AG09319 (cell line): ENCODE measurements at places on chromosomes 7 and 10.

DNA sequence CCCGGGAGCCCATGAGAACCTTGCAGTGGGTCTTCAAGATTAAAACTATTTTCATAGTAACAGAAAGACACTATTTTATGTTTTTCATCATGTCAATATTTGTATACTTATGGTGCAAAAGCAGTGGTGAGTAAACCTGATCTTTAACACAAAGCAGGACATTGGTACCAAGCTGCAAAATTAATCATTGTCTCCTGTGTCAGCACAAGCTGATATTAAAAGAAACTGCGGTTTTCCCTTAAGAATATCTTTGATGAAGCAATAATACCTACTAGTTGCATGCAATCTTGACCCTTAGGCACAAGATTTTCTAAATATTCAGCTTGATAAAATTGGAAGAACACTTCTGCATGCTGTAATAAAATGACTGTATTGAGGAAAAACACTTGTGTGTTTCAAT lies 121.7 kb downstream of the MDFIC start:
- no peak for DNase-seq

DNA sequence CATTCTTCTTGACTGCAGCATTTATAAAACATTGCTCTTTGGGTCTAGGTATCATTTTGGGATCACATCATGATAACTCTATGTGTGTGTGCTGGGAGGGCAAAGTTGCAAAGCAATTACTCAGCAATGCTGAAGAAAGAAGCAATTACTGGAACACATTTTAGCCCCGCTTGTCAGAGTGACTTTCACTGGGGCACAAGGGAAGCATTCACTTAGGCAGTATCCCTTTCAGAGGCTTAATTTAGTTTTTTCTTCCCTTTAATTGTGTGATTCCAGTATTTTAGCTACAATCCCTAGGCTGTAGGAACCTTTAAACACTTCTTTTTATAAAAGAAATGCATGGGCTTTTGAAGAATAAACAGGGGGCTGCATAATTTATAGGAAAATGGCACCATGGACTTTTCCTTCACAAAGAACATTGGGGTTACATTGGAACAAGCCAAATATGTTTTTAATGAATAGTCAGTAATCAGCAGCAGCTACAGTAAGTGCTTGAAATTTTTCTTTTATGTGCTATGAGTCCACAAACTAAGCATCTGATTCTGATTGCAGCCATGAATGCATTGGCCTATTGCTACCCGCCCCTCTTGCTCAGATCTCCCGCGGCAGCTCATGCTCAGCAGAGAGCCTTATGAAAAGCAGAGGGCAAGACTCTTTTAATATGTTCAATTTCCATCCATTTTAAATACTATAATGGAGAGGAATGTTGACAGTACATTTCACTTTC lies 51.2 kb upstream of the NXPH1 start:
- DNase-seq: no peak

DNA sequence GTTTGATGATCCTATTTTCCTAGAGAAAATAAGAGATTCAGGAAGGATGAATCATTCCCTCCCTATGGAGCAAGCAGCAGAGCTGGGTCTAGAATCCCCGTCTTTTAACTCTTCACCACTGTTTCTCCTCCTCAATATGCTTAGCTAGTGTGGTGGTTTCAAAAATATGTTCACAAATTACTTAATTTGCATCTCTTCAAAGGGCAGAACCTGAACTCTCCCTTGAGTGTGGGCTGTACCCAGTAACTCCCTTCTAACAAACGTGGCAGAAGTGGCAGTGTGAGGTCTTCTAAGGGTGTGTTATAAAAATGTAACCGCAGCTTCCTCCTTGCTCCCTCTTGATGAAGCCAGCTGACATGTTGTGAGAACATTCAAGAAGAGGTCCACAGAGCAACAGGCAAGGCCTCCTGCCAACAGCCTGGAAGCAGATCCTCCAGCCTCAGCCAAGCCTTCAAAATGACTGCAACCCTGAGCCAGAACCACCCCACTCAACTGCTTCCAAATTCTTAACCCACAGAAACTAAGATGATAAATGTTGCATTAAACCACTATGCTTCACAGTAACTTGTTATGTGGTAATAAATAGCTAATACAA lies 36.6 kb downstream of the SRPK2 start:
- peak; percentile 77 for DNase-seq

DNA sequence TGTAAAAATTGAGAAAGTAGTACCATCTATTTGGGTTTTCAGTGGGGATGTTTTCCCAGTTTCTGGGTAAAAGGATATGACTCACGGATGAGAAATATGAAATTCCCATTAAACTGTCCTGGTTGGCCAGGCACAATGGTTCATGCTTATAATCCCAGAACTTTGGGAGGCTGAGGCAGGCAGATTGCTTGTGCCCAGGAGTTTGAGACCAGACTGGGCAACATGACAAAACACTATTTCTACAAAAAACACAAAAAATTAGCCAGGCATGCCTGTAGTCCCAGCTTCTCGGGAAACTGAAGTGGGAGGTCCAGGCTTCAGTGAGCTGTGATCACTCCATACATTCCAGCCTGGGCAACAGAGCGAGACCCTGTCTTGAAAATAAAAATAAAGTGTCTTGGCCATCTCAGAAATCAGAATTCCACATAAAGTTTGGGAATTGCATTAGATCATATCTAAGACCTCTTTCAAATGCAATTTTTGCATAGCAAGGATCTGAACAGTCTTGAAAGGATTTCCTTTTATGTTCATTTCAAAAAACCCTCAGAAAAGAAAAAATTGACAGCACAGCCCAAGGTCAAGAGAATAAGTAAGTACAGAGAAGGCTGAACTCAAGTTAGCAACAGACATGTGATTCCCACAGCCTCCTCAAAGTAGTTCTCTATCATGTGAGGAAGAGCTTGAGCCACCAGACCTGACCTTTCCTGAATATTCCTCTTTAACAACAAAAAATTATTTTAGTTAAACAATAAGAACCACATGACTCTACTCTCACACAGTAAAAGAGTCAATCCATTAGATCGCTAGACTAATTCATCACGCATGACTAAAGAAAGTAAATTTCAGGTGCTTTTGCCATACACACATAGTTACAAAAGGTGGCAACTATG lies 141.5 kb upstream of the CAV2 start:
- no peak for DNase-seq

DNA sequence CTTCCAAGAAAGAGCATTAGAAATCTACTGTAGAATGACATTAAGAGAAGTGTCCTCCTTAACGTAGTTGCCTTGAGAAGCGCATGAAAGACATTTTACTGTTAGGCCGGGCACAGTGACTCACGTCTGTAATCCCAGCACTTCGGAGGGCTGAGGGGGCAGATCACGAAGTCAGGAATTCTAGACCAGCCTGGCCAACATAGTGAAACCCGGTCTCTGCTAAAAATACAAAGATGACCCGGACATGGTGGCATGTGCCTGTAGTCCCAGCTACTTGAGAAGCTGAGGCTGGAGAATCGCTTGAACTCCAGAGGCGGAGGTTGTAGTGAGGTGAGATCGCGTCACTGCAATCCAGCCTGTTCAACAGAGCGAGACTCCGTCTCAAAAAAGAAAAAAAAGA lies 28.9 kb downstream of the TARP start:
- no peak for DNase-seq

DNA sequence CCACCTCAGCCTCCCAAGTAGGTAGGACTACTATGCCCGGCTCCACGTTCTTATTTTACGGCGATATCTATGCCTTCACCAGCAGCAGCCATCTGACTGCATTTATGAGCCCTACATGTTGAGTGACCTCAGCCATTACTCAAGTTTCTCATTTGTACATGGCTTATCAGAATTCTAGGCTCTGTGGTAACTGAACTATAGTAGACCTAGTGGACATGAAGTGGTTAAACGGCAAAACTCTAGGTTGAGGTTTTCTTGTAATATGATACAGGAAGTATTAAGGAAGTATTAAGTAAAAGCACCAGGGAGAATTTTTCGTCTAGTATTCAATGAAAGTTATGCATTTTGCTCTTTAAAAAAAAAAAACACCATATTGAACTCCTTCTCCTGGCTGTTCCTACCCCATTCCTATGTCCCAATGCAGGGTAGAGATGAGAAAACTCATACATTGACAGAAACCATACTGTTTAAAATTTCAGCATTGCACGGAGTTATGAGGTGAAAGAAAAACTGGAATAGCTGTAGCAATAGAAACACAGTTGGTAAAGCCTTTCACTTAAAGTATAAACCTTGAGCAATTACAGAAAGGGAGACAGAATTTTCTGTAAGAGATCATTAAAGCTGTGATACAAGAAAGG lies 39.8 kb upstream of the EPC1 start:
- DNase-seq: no peak

DNA sequence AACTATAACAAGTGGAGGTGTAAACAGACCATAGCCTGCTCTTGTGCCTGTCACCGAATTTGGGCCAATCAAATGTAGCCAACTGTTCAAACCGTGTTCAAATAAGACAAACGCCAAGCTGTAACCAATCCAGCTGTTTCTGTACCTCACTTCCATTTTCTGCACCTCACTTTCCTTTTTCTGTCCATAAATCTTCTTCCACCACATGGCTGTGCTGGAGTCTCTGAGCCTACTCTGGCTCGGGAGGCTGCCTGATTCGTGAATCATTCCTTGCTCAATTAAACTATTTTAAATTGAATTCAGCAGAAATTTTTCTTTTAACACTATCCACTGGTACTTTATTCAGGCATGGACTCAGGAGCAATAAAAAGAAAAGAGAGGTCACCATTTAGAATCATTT lies 29.9 kb upstream of the COL1A2 start:
- DNase-seq: no peak

DNA sequence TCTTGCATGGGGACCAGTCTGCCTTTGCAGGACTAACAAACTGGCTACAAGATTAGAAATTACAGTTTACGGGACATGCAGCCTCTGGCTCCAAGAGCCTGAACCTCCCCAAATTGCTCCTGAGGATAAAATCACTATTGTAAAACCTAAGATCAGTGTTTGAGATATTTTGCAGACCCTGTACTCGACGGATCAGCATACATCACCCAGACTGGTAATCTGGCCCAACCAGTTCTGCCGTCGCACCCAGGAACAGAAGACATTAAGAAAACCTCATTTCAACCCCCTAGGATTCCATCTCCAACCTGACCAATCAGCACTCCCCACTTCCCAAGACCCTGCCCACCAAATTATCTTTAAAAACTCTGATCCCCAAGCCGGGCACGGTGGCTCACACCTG lies 27.1 kb upstream of the DNMBP start:
- no peak for DNase-seq

GRCh38 chr10:7445474-7446185 lies 34.8 kb upstream of the SFMBT2 start:
- DNase-seq: no peak
